ENCODE measurements at places on chromosomes 4 and X.
A peak's percentile ranks its signal among the peaks of the same experiment; 100 is the strongest.

DNA sequence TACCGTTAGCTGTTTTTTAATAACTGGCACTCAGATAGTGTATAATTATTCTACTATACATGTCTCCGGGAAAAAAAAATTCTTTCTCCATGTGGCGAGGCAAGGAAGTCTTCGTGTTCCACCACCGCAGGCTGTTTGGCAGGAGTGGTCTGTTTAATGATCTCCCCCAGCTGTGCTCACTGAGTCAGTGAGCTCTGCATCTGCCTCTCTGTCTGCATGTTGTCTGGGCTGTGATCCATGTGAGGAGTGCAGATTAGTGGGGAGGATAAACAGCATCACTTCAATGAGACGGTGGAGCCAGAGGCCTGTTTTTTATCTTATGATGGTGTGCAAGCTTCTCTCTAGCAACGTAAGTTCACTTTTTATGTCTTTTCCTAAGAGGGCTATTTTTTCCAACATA lies 69.8 kb downstream of the RPS3A start:
- no peak for DNase-seq

- DNase-seq: no peak
Measured at GRCh38 chrX:126550816-126551215, 1.8 kb downstream of the DCAF12L1 start.

DNA sequence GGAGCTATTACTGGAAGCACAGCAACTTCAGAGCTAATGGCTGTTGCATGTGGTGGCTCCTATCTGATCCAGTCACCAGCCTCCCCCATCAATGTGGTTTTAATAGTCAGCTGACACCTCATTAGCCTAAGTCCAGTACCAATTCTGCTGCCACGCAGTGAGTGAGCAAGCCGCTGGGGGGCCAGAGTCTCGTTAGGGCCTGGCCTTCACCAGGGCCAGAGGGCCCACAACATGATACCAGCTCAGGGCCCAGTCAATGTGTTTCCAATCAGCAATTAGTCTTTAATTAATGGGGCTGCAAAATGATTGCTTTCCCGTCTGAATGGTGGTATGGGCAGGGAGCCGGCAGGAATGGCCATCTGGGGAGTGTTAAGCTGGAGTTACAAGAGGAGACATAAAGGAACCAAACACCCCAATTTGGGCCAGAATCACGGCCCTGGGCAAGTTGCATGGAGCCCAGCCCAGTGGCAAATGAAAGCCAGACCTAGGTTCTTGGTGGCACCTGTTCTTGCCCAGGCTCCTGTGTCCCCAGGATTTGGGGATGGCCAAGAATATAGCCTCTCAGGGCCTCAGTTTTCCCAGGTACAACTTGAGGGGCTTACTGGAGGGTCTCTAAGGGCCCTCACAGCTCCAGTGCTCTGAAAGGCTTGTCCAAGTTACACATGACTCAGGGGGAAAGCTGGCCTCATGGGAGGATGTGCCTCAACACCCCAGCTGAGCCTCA lies 119.2 kb downstream of the EFNB1 start:
- no peak for DNase-seq

DNA sequence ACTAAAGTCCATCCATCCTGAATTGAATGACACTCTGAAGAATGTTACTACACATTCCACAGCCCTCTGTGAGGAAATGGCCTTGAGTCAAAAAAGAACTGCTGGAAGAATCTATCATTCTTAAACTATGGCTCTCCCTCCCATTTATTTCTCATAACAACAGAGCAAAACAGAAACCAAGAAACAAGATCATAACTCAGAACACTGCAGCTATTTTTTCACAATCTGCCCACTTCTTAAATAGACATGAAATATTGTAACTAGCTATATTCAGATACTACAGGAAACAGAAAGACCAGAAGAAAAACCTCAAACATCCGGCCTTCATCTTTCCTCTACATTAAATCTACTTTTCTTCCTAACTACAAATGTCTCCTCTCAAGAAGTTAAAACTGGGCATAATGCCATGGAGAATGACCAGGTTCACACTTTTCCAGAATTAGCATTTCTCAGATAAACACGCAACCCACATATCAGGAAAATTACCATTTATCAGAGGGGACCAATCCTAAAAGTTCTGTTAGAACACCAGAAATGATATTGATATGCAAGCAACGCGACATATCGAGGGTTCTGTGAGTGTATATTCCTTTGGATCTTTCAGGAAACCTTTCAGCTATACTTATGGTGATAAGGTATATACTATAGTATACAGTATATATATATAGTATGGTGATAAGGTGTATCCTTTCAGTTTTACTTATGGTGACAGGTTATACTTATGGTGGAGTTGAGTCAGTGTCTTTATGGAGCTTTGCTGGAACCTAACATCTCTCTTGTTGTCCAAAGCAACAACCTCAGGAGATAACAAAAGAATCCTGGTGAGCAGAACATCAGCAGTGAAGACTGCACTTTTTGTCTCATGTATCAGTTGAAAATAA lies 60.4 kb upstream of the IRF2 start:
- DNase-seq: peak; percentile 20

GRCh38 chrX:2831471-2832228 lies 2.9 kb downstream of the GYG2 start:
- no peak for DNase-seq

GRCh38 chrX:132046533-132046932 lies 23.4 kb downstream of the STK26 start:
- no peak for DNase-seq

DNA sequence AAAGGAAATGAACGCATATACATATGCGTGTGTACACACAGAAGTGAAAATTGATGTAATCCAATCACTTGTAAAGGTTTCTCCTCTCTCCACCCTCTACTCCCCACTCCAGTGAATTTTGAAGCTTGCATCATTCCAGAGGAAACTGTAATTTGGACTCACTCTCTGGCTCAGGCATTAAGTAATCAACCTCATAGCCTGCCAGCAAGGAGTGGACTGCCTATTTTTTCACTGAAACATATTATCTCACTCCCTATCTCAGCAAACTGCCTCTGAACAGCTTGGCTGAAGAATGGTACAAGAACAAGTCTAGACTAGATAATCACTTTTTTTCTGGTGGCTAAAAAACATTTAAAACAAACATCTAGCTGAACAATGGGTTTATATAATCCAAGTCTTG lies 124.2 kb downstream of the C4orf51 start:
- DNase-seq: peak; percentile 65

DNA sequence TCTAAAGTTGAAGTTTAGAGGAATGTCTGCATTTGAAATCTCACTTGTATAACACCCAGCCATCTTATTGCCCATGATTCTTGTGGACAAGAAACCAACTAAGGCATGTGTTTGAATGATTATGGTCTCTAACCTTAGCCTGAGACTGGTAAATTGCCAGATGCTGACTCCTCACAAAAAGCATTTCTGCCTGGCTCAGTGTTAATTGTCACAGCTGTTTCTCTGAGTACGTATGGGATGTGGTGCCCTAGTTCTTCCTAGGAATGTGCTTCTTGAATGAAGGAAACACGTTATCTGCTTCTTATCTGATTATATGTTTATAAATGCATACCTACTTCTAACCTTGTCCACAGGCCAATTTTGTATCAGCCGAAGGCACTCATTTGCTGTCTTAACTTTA lies 63.1 kb upstream of the NDP start:
- DNase-seq: peak; percentile 50

DNA sequence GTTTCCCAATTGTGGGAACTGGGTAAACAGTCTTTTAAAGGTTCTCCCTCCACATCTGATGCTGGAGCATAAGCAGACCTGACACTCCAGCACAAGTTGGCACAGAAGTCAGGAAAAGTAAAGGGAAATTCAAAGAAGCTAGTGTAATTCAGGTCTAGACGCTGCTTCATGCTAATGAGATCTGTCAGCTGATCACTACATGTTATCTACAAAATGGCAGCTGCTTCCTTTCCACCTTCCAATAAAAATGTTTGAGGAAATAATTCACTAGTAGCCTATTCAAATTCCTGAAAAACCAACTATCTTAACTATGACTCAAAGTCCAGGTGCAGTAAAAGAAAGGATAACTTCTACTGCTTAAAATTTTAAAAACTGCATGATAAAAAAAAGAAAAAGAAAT lies 29.3 kb downstream of the DCAF8L2 start:
- DNase-seq: no peak

DNA sequence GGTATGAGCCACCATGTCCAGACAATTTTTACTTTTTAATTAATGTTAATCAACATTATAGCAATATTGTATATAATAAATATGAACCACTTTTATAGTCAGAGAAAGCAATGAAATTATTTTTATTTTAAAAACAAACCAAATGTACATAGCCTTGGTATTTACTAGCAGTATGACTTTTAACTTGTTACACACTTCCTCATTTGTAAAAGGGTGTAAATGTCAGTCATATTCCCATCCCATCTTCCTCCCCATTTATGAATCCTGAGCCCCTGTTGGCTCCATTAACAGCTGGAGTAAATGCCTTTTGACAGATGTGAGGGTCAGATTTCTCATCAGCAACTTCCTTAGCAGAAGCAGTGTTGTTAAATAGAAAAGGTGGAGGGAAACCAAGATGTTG lies 179.6 kb upstream of the SPRY1 start:
- DNase-seq: no peak

- DNase-seq: no peak
Measured at GRCh38 chr4:169634975-169635374, 14.6 kb downstream of the CLCN3 start.

DNA sequence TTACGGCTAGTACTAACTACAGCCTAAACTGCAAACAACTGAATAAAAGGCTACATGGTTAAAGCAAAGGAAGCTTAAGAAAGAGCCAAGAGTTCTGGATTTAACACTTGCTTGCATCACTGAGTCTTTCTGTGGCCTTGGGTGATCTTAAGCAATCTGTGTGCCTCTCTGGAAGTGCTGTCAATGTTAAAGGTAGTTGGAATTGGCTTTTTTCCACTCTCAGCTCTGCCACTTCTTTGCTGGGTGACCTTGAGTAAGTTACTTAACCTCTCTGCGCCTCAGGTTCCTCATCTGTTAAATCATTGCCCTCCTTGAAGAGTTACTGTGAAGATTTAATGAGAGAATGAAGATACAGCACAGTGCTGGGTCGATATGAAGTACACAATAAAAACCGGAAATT lies 15.7 kb downstream of the SLC2A9 start:
- DNase-seq: no peak

DNA sequence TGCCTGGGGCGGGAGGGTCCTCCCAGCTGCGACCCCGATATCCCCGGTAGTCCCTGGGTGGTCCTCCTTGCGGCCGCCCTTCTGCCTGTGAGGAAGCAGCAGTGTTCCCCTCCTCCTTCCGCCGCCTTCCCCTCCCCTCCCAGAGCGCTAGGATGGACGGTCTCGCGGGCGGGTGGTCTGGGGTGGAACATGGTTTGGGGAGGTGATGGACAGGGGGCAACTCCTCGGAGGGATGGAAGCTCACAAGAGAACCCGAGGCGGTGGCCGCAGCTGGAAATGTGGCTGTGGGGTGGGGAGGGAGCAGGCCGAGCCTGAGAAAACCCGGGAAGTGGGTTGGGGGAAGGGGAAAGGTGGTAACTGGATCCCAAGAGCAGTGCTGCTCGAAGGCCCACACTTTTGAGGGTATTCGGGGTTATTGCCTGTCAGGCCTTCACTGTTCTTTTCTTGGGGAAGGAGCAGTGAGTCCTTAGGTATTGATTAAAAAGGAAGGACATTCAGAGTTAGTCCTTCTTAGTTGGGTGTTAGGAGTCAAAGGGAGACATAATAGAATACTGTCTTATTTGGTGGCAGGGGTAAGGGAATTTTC lies 581 bp downstream of the UBE2K start:
- no peak for DNase-seq

DNA sequence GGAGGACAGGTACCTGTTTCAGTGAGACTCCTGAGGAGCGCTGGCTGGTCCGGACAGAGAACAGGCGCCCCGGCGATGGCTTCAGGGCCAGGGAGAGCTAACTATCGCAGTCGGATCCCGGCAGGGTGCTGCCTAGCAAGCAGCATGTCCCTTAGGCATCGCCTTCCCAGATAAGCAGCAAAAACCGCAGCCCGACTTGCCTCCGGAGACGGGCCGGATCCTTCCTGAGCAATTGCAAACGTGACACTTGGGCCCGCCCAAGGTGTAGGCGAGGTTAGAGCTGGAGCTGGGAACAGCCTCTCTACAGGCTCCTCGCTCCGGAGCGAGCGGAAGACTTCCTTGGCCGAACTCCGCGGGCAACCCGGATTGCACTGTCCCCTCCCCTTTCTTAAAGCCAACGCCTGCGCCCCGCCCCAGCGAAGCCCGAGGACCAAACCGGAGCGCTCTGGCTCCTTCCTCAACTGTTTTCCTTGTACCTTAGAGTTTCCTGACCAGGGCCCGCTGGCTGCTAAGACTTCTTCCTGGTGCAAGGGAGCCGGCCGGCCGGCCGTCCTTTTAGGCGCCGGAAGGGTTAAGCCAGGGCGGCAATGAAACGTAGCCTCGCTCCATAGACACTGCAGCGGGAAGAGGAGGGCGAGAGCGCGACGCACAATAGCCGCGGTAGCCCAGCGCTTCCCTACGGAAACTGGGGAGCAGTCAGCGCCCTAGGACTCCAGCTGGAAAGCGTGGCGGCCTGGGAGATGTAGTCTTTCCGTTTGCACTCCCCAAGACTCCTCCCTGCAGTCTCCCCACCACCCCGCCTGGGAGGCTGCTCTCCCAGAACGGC lies at the start of gene OPHN1:
Gene OPHN1 (minus strand): TSS at position 341 of the 826 bp plus-strand sequence. CDS start 475 bp downstream, outside the sequence.
- DNase-seq: no peak

DNA sequence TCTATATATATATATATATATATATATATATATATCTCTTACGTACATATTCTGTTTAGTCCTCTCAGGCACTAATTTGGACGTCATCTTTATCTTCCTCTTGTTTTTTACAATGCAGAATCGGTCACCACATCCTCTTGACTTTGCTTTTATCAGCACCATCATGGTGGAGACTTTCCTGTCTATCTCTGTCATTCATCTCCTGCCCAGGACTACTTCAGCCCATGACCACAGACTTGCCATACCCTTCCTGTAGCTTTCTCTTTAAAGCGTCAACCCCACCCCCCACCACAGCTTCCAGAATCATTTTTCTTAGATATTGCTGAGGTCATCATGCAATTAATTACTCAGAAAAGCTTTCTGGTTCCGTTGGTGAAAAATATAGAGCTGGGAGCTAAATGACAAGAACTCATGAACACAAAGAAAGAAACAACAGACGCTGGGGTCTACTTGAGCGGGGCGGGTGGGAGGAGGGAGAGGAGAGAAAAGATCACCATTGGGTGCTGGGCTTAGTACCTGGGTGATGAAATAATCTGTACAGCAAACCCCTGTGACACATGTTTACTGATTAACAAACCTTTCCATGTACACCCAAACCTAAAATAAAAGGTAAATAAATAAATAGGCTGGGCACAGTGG lies 30.5 kb upstream of the PRKX start:
- no peak for DNase-seq

- DNase-seq: no peak
Measured at GRCh38 chr4:177323416-177323815, 13.7 kb downstream of the NEIL3 start.

DNA sequence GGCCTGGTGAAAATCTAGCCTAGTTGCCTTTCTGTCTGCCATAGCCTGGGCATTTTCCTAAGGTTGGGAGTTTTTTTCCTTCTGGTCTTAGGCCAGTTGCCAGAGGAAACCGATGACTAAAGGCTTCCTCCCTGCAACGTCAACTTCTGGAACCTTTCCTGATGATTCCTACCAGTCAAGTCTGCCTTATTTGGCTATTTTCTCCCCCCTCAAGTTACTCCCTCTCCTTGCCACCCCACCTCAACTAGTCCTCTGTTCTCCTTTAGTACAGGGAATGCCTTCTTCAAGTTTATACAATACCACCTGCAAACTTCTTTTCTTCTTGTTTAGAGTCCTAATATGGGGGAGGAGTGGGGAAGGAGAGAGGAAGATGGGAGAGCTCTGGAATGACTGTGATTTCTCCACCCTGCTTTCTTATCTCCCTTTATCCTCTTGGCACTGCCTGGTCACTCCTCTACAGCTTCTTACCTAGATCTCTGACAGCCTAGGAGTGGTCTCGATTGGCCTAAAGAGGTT lies 10.6 kb downstream of the MSN start:
- DNase-seq: peak; percentile 80

- DNase-seq: no peak
Measured at GRCh38 chr4:53804719-53805118, 213.4 kb upstream of the LNX1 start.

All from HS-5 (cell line).